Skeletal muscle cell (primary cell): ENCODE measurements at places on chromosomes 3 and 15.

- no peak for DNase-seq
Observed at GRCh38 chr3:24683633-24684384, 189.2 kb upstream of the THRB start.

GRCh38 chr3:154728285-154728684 lies 298.3 kb upstream of the GPR149 start:
- no peak for DNase-seq

- DNase-seq = no peak
Observed at GRCh38 chr3:15467227-15468181, 40.1 kb downstream of the EAF1 start.

DNA sequence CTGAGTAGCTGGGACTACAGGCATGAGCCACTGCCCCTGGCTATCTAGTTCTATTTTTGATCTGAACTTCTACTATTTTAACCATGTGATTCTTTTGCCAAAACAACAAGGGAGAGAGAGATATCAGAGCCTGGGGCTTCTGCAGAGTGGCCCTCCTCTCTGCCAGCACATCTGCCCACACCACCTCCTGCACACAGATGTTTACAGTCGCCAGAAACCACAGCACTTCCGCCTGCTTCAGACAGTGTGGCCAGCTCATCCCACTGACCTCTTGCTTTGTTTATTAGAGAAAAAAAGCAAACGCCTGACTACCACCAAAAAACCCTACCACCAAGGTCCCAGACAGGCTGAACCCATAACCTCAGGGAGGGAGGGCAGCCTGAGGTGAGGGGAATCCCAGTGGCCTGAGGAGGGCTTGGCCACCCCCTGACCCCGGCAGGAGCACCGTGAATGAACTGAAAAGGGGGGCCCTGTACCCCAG lies 85.9 kb upstream of the ABHD2 start:
- DNase-seq = no peak

DNA sequence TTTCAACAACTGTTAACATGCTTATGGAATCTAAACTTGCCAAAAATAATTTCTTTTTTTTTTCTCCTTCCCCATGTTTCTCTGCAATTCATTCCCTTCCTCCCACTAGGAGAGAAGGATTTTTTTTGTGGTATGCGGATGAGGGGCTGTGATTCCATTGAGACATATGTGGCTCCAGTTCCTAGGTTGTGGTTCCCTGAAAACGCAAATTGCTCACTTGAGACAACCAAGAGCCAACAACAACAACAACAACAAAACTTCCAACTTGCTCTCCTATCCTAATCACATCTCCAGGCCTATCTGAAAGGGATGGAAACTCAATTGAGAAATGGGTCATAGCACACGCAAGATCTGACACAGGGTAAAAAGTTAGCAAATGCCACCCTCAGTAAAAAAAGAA lies 406.5 kb upstream of the TGFBR2 start:
- DNase-seq = peak; percentile 54

GRCh38 chr15:94383041-94383440 lies 151.7 kb downstream of the MCTP2 start:
- DNase-seq = no peak

- no peak for DNase-seq
Observed at GRCh38 chr15:39833515-39833981, 50.9 kb upstream of the FSIP1 start.

GRCh38 chr3:43183456-43183855 lies 77.6 kb upstream of the POMGNT2 start:
- DNase-seq = no peak

GRCh38 chr3:186751480-186751879 lies 31.9 kb upstream of the EIF4A2 start:
- no peak for DNase-seq

DNA sequence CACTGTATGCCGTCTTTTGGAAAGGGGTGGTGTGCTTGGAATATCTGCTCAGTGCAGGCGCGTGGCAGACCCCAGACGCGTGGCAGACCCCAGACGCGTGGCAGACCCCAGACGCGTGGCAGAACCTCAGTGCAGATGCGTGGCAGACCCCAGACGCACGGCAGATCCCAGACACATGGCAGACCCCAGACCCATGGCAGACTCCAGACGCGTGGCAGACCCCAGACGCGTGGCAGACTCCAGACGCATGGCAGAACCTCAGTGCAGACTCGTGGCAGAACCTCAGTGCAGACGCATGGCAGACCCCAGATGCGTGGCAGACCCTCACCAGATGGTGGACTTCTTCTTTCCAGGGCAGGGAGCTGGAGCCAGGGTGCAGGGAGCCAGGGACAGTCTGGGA lies 637 bp upstream of the MUC4 start:
- DNase-seq = no peak

- DNase-seq = no peak
Observed at GRCh38 chr15:31374986-31375385, 48.4 kb downstream of the KLF13 start.

GRCh38 chr3:69786854-69787253 lies 47.6 kb downstream of the MITF start:
- no peak for DNase-seq

GRCh38 chr3:105616374-105617121 lies 249.8 kb downstream of the ALCAM start:
- no peak for DNase-seq

- no peak for DNase-seq
Observed at GRCh38 chr15:56844892-56845291, 73.6 kb upstream of the TCF12 start.

DNA sequence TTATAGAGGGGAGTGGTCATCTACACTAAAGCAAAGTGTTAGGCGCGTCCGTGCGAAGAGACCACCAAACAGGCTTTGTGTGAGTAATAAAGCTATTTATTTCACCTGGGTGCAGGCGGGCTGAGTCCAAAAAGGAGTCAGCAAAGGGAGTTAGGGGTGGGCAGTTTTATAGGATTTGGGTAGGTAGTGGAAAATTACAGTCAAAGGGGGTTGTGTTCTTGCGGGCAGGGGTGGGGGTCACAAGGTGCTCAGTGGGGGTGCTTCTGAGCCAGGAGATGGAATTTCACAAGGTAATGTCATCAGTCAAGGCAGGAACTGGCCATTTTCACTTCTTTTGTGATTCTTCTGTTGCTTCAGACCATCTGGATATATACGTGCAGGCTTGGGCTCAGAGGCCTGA lies 47.1 kb downstream of the OIP5 start:
- DNase-seq = no peak

- no peak for DNase-seq
Observed at GRCh38 chr15:100705065-100705464, 102.7 kb downstream of the ASB7 start.

- DNase-seq = no peak
Observed at GRCh38 chr15:61511089-61511488, 282.0 kb upstream of the RORA start.

DNA sequence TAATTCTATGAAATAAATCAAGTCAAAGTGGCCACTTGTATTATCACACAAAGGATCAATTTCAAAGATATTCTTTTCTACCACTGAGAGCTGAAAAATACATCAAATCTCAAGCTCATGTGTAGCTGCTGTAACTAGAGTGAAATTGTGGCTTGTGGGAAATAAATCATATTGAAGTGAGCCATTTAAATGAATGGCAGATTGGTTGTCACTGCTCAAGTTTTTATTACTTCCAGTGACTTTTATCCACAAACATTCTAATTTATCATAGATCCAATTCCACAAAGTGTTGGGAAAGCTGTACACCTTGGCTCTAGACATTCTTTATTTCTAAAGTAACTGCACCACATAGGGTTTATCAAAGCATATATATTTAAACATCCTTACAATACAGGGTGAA lies 285.4 kb downstream of the CNTN3 start:
- DNase-seq = no peak

GRCh38 chr3:13229273-13229949 lies 156.2 kb upstream of the IQSEC1 start:
- DNase-seq = no peak

DNA sequence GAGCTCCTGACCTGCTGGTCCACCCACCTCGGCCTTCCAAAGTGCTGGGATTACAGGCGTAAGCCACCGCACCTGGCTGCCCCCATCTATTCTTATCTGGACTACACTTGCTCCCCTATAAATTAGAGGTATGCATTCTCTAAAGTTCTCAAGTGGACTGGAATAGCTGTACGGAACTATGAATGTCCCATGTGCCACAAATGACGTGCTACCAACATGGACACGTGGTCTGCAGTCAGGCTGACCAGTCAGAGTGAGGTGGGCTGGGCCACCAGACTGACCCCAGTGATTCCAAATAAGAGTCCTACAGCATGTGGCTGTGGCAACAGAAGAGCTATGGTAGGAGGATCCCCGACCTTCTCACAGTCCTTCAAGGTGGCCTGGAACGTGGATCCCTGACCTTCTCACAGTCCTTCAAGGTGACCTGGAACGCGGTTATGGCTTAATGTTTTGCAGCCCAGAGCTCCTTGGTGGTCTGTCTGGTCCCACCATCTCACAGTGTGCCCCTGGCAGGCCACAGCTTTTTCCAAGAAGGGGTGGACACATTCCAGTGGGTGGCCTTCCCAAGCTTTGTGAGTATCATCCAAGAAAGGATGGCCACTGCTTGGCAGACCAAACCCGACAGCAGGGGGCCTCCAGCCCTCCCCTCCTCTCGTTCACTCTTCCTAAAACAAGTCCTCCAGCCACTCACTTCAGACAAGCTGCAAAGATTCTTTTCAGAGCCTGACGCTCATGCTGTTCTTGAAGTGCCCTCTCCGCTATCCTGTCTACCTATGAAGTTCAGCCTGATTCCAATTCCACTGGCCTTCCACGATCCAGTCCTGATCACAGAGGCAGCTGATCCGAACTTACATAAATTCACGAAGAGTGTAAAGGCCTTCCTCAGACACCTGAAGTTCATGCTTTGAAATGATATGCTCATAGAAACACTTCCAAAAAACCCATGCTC lies 4.4 kb downstream of the ADAMTS17 start:
- no peak for DNase-seq

- no peak for DNase-seq
Observed at GRCh38 chr3:58652624-58653023, 13.9 kb downstream of the FAM3D start.

GRCh38 chr3:113275929-113276750 lies 64.8 kb downstream of the BOC start:
- DNase-seq = peak; percentile 57

GRCh38 chr3:51535146-51536019 lies 3.1 kb upstream of the RAD54L2 start:
- DNase-seq = no peak

DNA sequence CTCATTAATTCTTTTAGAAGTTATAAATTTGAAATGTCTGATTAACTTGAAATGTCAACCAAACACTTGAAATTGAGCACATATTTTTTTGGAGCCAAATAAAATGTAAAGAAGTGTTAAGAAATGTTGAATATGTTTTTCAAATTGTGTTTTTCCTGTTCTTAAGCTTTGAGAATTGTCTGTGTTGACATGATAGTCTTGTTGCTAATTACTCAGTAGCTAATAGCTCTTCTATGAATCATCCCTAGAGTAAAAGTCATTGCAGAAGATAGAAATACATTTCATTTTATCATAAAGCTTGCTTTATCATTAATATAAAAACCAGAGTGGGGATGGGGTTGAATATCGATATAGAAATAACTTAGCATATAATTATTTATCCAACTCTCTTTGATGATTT lies 41.9 kb upstream of the ABHD10 start:
- DNase-seq = no peak

GRCh38 chr3:183161552-183162336 lies 790 bp downstream of the LAMP3 start:
- DNase-seq = no peak

DNA sequence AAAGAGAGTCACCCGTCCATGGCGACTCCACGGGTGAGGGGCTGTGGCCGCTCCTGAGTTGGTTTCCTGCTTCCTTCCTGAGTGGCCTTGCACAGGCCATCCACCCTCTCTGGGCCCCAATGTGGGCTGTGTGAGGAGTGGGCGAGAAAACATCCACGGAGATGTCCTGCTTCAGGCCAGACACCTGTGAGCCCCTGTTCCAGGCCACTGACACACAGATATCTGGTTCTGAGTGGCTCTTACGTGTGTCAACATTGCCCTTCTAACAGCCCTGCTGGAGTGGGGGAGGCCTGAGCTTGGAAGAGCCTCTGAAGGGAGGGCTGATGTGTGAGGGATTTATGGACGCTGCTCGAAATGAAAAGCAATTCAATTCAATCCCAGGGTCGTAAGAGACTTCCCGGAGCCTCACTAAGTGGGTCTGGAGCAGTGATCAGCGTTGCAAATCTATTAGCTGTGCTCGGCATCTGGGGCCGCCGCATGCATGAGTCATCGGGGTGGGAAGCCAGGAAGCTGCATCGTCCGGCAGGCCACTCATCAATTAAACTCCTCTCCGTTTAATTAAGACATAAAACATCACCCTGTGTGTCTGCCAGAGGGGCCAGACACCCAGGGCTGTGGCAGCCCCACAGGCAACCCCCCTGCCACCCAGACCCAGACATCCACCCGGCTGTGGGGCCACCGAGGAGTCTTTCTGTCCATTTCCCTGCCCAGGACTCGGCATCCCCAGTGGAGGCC lies 20.0 kb upstream of the PRR23E start:
- DNase-seq = peak; percentile 31

DNA sequence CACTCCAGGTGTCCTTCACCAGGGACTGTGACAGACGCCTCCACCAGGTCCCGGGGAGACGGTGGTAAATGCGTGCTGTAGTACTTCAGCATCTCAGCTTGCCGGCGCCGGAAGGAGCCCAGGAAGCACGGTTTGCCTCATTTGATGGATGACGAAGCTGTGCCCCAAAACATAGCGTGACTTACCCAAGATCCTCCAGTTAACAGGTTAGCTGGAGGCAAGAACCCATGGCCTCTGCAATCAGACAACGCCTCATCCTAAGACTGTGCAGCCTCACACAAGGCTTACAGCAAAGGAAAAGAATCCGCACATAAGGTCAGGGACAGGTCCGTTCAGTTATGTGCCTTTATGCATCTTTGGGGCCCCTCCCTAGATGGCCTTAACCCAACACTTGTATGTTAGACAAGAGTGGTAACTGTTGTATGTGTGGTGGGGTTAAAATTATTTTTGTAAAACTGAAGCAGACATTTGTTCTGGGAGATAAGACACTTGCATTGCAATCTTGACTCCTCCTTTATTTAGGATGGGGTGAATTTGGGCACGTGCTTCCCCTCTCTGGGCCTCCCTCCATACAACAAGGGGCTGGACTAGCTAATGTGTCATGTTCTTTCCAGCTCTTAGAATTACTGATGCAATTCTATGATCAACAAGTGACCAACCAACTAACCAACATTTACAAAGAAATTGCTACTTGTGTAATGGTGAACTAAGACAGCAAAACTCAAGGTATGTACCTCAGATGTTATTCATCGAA lies 39.4 kb downstream of the VGLL4 start:
- peak; percentile 34 for DNase-seq

- no peak for DNase-seq
Observed at GRCh38 chr15:76512971-76513370, 176.4 kb downstream of the ISL2 start.

GRCh38 chr15:91135201-91136130 lies 35.4 kb downstream of the SV2B start:
- no peak for DNase-seq

DNA sequence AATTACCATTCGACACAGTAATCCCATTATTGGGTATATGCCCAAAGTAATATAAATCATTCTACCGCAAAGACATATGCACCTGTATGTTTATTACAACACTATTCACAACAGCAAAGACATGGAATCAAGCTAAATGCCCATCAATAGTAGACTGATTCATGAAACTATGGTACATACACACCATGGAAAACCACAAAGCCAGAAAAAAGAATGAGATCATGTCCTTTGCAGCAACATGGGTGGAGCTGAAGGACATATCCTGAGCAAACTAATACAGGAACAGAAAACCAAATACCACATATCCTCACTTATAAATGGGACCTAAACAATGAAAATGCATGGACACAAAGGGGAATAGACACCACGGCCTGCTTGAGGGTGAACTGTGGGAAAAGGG lies 11.1 kb upstream of the MCF2L2 start:
- DNase-seq = no peak
